Activated B cell treated with CpG ODN at 0.5 μM for 24 hours (primary cell): ENCODE measurements at places on chromosomes 11 and 22. TPM values are rescaled to one million over a fixed set of nuclear protein-coding genes. Genes with fewer than 3 reads are reported as not detected.

DNA sequence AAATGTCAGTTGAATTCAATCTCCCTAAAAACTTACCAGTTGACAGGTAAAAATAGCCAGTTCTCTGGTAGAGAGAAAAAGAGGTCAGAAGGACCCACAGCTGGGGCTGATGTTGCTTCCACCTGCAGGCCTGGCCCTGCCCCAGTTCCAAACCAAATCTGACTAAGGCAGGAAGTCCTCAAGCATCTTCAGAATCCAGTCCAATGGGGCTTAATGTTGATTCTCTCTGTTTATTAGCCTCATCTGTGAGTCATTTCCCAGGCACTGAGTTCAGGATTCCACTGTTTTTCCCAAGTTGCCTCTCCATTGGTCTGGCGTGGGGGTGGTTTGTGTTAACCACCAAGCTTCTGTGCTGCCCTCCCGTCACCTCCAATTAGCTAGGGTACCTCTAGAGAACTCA is 601.8 kb downstream of the INSC start:
- no peak for DNase-seq

DNA sequence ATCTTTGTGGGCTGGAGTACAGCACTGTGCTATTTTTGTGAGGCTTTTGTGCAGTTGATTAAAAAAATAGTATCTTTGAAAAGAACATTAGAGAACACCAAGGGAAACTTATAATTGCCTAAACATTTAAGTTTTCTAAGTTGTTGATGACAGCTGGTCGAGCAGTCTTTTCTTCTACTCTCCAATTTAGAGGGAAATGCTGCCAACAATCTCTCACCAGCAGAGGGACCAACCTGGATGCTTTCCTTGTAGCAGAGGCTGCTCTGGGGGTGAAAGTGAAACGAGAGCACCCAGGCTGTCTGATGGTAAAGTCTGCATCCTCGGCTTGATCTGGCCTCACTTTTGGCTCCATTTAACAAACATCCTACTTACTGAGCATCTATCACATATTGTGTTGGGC is 1286.5 kb upstream of the TENM4 start:
- DNase-seq = no peak

The LSP1 gene
- total RNA-seq = 301 and 303 TPM in 2 replicates

The VSIG10L2 gene
- total RNA-seq = not detected in 2 replicates
